ENCODE measurements at places on chromosomes 13 and 19.

DNA sequence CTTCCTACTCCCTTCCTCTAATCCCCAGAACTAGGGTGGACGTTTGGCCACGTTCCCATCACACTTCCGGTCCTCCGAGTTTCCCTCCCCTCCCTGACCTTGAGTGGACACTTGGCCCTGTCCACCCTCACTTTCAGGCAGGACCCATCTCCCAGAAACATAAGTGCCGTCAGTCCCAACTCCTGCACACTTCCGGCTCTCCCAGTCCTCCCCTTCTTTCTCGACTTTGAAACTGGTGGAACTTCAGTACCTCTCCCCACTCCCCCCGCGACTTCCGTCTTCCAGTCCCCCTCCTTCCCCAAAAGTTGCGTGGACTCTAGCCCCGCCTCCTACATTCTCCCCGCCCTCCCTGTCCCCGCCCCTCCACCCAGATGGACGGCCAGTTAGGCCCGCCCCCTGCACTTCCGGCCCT lies 278 bp upstream of the ZNF274 start:
- DNase-seq, result no peak

DNA sequence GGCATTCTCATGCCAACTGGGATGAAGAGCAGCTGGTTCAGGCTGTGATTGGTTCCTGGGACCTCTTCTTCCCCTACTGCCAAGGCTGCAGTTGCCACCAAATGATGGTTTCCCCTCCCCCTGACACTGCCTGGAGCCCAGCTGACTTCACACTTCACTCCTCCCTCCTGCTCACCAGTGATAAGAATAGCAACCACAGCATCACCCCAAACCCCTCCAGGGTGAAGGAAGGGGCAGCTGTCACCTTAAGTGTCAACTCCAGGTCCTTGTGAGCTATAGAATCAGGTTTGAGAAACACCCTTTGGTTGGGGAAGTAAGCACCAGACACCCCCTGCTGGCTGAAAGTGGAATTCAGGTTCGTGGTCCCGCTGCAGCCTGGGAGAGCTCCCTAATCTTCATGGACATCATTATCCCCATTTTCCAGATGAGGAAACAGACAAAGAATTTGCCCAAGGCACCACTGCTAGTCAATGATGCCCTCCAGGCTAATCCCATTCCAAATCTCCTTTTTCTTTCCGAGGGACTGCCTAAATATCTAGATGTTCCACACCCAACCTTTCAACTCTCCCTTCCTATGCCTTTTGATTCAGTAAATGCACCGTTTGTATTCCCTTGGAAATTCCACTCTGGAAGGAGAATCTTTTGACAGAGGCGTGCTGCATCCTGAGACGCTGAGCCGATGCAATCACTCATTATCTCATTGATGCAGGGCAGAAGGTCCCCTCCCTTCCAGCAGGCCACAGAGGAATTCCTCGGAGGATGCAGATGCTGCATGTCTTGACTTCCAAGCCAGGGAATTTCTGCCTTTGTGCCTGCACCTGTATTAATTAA lies 50.6 kb upstream of the UQCRFS1 start:
- DNase-seq, result peak; percentile 73

DNA sequence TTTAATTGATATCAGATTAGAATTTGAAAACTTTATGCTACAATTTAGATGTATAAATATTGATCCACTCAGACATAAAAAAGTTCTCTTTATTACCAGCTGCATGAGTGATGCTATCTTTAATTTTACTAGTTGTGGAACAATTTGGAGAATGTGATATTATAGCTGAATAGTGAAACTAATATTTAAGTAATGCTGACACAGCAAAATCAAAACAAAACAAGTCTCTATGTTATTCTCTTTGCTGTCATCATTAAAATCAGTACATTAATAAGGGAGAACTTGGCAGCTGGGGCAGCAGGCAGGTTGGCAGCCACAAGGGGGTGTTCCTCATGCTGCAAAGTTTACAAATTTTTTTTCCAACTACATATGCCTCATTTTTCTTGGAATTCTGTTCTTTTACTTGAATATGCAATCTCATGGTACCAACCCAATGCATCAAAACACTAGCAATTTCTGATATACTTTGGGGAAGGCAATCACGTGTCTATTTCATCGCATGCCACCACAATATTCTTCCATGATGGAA lies 585.3 kb downstream of the FGF9 start:
- no peak for DNase-seq

GRCh38 chr13:23902975-23903905 lies 5.9 kb upstream of the C1QTNF9B start:
- DNase-seq, result no peak

- no peak for DNase-seq
Measured at GRCh38 chr19:21130097-21130775, 11.6 kb upstream of the ZNF431 start.

- DNase-seq, result no peak
Measured at GRCh38 chr19:30423481-30423880, 51.3 kb downstream of the ZNF536 start.
